Activated CD4-positive, alpha-beta T cell treated with anti-CD3 and anti-CD28 coated beads, Interleukin-2, amount 50 U/mL, for 48 hours (primary cell): ENCODE measurements at places on chromosomes 6 and 20.

DNA sequence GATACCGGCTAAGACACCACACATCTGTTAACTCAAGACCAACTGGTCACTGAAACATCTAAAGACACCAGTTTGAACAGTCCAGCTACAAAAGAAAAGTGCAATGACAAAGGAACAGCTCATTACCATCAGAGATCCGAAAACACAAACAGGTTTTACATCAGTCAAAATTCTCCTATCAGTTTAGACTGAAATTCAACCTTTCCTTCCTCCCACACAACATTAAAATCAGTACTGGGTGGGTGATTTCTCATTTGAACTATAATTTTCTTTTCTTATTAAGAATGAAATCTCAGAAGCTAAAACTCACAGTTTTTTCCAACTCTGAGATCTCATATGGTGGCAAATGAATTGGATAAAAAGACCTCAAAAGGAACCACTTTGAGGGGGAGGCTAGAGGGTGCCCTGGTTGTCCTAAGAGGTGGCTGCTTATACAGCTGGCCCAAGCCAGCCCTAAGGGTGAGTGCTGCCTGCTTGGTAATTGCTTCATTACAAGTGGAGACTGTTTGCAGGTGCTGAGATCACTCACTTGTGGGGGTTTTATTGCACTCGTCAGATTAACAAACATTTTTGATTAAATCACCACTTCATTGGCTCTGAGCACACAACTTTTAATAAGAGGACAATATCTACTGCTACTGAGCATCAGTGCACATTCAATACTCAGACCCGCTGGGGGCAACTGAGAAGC, 4.3 kb downstream of the CCDC167 start:
- peak; percentile 63 for DNase-seq

DNA sequence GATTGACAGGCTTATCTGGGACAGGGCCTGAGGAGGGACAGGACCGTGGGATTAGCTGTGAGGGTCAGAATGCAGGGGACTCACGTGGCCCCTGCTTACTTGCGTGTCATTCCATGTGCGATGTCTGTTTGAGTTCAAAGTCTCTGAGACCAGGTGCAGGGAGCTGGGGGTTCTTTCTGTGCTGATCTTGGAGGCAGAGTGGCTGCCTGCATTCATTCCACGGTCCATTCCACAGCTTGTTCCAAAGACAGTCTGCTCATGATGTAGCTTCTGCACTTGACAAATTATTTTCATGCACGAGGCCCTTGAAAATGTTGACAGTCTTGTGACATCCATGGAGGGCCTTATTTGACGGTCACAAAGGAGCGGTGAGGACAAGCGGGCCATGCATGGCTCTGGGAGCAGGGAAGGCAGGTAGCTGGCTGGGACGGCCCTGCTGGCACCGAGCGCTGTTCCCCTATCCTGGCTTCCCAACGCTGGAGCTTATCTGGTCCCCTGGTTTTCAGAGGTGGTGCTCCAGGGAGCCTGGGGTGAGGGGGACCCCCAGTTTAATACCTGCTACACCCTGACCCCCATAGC, 156.3 kb upstream of the RNF24 start:
- DNase-seq, result no peak

DNA sequence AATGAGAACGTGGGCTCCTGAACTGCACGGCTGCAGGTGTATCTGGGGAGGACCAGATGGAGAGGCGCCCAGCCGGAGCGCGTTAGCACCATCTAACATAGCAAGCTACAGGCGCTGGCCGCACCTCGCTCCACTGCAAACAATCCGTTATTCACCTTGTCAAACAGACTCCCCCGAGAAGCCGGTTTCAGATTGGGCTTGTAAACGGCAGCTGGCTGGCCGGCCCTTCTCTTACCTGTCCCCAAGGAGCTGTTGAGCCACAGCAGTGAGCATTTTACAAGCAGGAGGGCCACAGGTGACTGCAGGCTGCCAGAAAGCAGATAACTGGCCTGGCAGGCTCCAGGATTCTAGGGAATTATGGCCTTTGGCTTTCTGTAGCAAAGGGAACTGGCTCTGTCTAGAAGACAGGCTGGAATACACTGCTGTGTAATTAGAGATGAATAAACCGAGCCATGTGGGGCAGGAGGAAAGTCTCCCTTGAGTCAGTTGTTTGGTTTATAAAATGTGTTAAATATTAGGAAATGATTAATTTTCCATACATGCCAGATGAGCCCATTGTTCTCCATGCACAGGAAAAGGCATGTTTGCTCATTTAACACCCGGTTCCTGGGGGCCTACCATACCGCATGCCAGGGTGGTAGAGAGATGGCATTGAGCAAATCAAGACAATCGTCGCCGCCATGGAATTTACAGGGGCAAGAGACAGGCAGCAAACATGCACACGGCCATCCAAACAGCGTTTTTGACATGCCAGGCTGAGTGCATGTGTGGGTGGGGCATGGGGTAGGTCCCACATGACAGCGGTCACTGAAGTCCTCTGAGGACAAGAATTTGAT, 159.3 kb downstream of the NFATC2 start:
- DNase-seq, result no peak

GRCh38 chr20:25050501-25051350, 7.2 kb downstream of the ACSS1 start:
- no peak for DNase-seq

DNA sequence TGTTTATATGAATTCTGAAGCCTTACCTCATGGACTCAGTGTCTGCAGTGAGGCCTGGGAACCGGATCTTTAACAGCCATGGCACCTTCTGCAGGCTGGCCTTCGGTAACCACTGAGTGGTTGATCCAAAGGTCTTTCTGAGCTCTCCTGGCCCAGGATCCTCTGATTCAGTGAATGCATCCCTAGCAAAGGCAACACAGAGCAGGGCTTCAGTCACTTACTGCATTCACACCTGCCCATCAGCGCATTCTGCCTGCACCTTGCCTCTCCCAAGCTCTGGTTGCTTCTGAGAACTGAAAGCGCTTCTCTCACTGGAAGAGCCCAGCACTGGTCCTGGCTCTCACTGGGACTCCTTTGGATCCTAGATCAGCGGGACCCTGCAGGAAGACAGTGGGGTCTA, 8.4 kb upstream of the CST9 start:
- no peak for DNase-seq

DNA sequence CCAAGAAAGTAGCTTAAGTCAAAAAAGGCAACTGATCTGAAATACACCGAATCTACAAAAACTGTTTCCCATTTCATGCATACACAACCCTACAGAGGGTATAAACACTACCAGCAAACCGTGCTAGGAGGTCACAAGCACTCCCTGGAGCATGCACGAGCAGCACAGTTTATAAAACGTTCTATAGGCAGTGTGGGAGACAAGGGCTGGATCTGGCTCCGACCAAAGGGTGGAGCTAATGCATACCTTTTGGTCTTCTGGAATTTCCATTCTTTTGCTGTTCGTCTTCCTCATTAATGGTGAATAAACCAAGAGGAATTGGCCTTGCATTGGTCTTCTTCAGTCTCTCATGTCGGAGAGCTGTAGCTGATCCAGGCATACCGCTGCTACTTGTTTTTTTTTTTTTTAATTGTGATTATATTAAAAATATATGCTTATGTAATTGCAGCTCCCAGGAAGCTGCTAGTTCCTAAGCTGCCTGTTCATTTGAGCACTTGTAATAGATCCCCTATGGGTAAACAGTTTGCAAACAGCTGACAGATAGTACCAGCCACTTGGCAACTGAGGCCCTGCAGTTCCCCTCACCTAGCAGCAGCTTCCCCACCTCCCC, 24.5 kb downstream of the MAP7 start:
- no peak for DNase-seq

DNA sequence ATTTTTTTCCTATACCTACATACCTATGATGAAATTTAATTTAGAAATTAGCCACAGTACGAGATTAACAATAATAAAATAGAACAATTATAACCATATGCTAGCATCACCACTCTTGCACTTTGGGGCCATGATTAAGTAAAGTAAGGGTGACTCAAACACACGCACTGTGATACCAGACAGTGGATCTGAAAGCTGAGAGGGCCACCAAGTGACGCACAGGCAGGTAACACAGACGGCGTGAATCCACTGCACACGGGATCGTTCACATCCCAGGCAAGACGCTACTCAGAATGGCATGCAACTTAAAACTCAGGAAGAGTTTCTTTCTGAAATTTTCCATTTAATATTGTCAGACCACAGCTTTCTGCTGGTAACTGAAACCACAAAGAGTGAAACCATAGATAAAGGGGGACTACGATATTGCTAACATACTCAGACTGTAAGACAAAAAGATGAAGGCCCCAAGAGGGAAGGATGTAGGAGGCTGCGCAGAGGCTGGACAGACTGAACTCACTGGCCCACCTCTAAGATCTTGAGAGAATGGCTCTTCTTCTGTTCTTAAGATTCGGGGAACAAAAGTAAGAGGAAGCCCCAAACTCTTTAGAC, 17.9 kb downstream of the RRBP1 start:
- peak; percentile 36 for DNase-seq

DNA sequence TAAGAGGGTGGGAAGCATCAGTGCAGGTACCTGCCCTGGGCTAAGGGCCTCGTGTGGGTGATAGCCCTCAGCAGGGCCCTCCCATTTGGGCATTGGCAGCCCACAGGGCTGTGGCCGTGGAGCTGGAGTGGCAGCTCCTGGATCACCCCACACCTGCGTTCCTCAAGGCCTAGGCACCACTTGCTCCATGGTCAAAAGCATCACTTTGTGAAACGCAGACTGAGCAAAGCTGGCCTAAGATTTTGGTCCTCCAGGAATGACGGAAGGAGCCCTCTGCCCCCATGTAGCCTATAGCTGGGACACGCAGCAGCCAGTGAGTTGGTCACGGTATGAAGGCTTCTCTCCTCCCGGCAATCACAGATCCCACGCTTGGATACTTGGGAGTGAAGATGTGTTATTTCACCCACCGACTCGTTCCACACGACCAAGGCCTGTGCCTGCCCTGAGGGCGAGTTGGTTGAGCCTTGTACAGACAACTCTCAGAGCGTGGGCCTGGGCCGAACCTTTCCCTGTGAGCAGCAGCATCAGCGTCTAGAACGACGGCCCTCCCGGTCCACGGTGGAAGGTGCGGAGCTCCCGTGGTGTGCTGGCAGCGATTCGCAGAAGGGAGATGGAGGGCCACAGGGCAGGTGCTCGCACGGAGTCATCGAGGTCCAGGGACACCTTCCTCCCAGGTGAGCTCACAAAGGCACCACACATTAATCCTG, 39.7 kb downstream of the THBS2 start:
- no peak for DNase-seq

GRCh38 chr20:6439737-6440442, 317.1 kb upstream of the FERMT1 start:
- DNase-seq, result no peak

GRCh38 chr6:116543149-116543548, 2.3 kb downstream of the TRAPPC3L start:
- no peak for DNase-seq

- no peak for DNase-seq
Measured at GRCh38 chr6:79223611-79224404, 10.7 kb downstream of the HMGN3 start.
